NT2/D1 (cell line): ENCODE measurements at places on chromosomes 3 and 15.

DNA sequence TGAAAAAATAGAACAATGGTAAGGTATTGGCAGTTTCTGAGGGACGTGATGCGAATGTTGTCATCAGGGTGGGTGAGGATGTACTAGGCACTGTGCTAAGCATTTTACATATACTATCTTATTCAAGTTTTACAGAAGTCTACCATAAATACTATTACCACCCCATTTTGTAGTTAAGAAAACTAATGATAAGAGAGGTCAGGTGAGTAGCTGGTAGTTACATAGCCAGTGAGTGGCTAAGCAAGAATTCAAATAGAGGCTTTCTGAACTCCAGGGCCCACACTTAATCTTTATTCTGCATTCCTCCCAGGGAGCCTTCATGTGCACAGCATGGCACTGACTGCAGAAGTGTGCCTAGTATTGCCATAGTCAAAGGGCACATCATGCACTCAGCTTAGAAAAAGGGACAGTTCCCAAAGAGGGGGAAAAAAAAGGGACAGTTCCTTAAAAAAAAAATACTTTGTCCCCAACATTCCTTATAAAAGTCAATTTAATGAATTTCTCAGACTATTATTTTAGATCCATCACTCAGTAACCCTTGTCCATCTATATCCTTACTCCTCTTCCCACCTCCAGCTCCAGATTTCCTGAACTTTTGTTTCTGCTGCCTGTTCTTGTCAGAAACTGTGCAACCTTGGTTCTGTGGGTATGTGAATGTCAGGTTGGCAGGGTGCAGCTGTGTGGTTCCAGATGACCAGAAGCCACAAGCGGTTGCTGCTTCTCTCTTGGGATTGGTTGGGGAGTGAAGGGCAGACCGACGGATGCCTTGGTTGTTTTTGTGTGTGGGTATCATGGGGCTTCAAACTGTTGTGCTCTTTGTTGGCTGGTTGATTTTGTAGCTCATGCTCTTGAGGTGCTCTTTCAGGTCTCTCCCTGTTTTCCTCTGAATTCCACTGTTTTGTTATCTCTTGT lies 8.3 kb downstream of the MAPKBP1 start:
- DNase-seq, result no peak

DNA sequence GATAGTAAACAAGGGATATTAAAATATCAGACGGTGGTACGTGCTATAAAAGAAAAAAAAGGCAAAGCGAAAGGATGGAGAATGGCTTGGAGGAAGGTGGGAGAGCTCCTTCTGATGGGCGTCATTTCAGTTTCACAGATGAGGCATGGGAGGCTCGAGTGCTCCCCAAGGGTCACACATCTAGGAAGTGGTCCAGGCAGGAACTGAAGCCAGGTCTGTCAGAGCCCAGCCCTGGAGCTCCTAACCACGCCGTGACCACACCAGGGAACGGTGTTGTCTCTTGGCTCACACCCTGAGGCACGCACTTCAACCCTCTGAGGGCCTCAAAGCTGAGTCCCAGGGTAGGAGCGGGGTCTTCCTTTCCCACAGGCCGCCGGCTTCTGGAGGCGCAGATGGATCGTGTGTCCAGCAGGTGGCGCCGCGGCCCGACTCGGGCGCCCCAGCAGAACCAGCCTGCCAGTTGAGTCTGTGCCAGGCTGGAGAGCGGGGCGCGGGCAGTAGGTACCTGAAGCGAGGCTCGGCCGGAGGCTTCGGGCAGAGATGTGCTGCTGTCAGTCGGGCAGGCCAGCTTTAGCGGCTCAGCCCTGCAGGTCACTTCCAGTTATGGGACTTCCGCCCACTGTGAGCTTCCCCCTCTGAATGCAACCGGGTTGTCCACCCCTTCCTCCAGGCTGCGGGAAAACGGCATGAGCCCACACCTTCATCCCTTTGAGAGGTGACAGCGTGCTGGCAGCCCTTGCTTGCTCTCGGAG lies 68.1 kb downstream of the SLC6A1 start:
- DNase-seq, result peak; percentile 42

DNA sequence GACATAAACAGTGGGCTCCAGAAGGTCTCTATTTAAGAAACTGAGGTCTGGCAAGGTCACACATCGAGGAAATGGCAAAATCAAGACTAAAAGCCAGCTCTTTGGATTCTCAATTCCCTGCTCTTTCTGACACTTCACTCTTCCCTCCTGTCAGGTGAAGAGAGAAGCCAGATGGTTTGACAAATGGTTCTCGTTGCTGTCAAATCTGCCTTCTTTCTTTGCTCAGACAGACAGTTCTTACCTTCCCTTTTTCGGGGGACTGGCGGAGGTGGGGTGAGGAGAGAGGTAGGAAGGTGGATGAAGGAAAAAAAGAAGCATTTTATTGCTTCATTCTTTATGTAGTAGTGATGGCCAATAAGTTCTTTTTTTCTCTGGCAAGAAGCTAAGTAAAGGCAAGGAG lies 133.4 kb downstream of the LPP start:
- no peak for DNase-seq

- DNase-seq, result no peak
Observed at GRCh38 chr15:72783004-72783639, 436 bp downstream of the ADPGK start.

DNA sequence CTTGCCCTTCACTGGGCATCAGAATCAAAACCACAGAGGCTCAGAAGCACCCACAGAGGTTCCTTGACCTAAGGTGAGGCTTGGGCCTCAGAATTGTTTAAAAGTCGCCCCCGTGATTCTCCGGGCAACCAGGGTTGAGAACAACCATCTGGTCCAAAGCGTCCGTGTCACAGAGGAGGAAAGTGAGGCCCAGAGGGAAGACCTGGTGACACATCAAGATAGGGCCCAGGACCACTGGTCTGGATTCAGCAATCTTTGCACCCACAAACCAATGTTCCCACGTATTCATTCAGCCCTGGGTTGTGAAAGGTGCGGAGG lies 272.6 kb downstream of the UACA start:
- DNase-seq, result no peak

- no peak for DNase-seq
Observed at GRCh38 chr15:82832601-82833361, 23.4 kb downstream of the WHAMM start.

- DNase-seq, result no peak
Observed at GRCh38 chr15:60340207-60340921, 57.4 kb downstream of the ANXA2 start.

GRCh38 chr3:190338717-190339116 lies 16.5 kb upstream of the CLDN1 start:
- DNase-seq, result no peak

GRCh38 chr3:4850211-4850927 lies 128.9 kb upstream of the BHLHE40 start:
- no peak for DNase-seq

DNA sequence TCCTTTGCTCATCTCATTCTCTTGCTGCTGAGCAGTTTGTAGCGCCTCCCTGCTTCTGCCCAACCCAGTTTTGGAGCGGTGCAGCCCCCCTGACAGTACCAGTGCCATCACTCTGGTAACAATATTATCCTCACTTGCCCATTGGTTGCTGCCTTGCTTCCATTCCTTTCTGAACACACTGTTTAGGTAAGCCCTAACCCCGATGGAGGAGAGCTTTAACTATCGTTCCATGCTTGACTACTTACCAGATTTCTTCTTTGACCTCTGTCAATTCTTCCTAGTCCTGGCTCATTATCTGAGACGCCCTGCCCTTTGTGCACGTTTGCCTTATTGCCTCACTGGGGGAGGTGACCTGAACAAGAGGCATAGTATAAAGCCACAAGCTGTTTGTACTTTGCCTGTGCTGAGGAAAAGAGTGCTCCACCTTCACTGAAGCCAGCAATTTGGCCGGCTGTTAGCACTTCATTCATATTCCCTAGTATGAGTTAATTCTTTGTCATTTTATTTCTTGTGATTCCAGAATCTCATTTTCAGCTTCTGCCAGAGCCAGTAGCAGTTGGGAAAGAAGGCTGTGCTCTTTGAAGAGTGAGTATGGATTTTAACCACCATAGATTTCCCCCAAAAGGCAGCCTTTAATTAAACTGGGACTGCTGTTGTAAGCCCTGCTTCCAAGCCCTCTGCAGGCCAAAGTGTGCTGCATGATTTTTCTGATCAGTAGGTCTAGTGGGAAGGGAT lies 11.9 kb downstream of the ABHD6 start:
- DNase-seq, result no peak

GRCh38 chr3:45565342-45565741 lies 29.2 kb upstream of the LIMD1 start:
- DNase-seq, result no peak

DNA sequence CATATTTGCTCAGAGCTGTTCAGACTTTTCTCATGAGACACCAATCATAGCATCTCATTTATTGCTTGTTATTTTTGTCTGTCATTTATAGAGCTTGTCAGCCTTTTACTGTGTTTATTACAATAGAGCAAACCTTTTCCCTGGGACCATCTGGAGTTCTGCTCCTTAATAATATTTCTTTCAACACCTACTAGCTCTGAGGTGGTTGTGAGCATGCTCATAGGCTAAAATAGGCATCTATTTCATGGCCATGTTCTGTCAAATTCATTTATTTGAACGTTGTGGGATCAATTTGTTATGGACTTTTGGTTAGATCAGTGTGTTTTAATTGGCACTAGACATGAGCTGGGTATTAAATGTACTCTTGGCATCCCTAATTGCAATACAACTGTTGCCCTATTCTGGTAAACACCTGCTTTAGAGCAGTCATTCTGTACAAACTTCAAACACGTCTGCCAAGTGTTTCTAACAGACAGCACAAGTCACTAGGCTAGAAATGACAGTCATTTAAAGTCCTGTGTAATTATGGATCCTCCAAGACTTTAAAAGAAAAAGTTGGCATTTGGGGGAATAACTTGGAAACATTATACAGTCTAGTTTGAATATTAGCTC lies 766.3 kb downstream of the ZNF385D start:
- DNase-seq, result no peak

DNA sequence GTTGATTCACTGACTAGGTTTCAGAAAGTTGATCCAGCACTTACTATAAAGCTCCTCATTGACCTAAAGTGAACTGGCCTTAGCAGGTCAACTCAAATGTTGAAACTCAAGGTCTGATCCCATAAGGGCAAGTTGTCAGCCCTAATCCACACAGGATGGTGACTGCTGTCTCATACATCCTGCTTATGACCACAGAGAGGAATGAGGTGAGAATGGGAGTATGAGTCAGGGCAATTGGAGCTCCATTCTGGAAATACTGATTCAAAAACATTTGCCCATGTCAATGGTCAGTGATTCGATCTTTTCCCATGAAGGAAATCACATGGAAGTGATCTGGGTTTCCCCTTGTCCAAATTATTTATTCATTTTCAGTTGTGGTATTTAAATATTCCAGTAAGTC lies 78.7 kb downstream of the ZNF385D start:
- no peak for DNase-seq

DNA sequence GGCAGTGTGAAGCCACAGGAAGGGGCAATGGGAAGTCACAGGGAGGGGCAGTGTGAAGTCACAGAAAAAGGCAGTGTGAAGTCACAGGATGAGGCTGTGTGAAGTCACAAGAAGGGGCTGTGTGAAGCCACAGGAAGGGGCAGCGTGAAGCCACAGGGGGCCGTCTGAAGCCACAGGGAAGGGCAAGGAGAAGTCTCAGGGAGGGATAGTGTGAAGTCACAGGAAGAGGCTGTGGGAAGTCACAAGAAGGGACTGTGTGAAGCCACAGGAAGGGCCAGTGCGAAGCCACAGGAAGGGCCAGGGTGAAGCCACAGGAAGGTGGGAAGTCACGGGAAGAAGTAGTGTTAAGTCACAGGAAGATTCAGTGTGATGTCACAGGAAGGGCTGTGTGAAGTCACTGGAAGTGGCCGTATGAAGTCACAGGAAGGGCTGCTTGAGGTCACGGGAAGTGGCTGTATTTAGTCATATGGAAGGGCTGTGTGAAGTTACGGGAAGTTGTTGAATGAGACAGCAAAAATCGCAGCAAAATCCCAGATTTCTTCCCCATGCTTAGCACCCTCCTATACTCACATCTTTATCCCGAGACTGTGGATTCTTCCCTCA lies 38.6 kb downstream of the GASK1A start:
- no peak for DNase-seq

GRCh38 chr3:150073031-150073430 lies 102.3 kb upstream of the PFN2 start:
- no peak for DNase-seq

DNA sequence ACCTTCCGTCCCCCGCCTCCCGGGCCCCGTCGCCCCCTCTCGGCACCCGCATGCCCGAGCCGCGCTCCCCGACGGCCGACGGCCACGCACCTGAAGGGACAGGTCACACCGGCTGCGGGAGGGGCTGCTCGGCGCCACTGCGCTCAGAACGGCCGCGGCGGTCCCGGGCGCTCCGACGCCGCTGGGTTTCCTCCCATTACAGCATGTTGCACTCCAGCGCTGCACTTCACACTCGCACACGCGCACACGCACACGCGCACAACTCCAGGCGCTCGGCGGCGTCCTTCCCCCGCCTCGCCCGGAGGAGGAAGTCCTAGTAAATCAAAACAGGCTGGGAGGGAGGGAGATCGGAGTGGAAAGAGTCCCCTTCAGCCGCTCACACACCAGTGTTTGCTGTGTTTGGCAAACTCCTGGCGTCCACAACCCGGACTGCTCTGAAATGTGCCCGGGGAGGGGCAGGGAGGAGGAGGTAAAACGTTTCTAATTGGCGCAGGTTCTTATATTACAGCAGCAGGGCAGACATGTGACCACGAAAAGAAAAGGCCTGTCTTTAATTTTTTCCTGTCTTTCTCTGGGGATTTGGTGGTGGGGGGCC lies 76.7 kb upstream of the VGLL4 start:
- no peak for DNase-seq

DNA sequence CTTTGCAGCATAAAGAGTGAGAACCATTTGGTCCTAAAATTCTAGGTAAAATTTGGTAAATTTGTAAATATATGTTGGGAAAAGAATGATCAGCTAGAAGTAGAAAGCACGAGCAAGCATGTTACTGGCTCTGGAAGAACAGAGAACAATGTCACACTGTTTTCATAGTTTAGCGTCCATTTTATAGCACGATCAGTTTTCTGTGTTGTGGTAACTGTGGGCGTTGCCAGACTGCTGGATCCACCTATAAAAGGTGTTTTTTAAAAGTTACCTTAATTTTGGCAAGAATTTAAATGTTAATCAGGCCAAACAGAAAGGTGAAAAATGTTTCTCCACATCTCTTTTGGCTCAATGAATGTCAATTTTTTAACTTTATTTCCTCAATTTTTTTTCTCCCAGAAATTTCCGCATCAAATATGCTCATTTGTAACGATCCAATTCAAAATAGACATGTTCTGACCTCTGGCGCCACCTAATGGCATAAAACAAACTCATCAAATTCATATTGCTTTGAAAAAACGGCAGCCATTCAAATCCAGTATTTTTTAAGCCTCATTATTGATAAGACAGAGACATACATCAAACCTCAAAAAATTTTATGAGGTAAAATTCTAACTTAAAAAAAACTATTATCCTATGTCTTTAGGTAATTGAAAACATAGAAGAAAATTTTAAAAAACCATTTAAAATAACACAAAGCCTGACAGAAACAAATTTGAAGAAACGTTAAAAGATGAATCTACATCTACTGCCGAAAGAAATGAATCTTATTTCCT lies 5.5 kb upstream of the GP5 start:
- peak; percentile 30 for DNase-seq

GRCh38 chr15:88894819-88895767 lies at the start of gene HAPLN3:
Gene HAPLN3, minus strand, starts transcription at chr15:88895544. Its CDS starts 8,246 bp downstream, at chr15:88887298.
- no peak for DNase-seq
